GM12891 (cell line): ENCODE measurements at places on chromosomes 16 and 17.

GRCh38 chr17:45222996-45223538, 1.4 kb downstream of the FMNL1 start:
- DNase-seq: no peak

GRCh38 chr16:610513-611381, 20.0 kb upstream of the WFIKKN1 start:
- DNase-seq: no peak

GRCh38 chr16:81181013-81181720, 57.3 kb upstream of the BCO1 start:
- DNase-seq: no peak

- no peak for DNase-seq
Observed at GRCh38 chr16:1918351-1919326, at the start of gene HS3ST6. TSS of gene HS3ST6 (minus strand) at chr16:1918415. CDS start at chr16:1918323, 92 bp downstream.

DNA sequence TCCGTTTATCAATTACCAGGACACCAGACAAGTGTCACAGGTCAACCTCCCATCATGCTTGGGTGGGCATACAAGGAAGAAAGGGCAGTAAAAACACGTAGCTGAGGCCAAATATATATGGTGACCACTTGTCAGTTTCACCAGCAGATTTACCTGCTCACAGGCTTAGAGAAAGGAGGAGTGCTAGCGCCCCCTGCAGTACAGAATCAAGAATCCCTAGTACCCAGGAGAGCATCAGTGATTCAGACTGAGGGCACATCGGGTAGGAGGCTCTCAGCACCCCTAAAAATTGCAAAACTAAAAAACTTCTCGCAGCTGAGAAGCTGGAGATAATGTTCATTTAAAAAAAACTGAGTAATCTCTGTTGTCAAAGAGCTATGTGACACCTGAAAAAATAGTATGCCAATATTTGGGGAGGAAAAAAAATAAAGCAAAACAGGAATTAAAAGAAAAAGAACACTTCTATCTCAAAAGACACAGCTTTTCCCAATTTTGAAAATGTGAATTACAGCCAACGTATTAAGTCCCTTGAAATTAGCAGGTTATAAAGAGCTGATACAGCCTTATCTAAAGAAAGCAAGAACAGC, 21.2 kb upstream of the MON1B start:
- DNase-seq: no peak

DNA sequence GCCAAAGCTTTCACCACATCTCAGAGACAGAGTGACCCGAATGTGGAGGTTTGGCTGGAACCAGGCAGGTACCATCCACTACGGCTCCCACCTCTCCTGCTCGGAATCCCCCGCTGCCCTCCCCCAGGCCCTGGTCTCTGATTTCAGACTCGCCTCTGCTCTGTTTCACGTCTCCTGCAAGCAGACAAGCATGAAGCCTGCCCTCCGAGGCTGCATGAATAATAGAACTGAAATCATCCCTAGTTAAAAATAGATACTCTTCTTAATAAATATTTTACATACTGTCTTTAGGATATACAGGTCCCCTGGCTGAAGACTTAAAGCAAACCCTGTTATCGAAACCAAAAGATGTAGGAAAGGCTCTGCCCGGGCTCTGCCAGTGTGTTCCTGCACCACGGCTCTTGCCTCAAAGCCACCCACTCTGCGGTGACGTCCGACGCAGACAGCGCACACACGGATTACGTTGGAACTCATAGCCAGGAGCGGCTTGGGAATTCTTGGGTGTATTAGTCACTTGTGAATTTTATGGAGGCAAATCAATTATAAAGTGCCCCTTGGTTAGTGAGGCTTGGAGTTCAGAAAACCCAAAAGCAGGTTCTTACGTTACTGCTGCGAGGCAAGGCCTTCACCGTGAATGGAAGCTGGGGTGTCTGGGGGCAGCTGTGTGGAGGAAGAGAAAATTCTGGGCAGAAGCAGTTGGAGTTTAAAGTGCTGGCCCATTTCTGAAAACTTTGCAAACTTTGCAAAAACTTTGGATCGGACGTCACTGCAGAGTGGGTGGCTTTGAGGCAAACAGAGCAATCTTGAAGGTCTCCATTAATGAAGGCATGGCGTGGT, 25.6 kb upstream of the NPTX1 start:
- no peak for DNase-seq

DNA sequence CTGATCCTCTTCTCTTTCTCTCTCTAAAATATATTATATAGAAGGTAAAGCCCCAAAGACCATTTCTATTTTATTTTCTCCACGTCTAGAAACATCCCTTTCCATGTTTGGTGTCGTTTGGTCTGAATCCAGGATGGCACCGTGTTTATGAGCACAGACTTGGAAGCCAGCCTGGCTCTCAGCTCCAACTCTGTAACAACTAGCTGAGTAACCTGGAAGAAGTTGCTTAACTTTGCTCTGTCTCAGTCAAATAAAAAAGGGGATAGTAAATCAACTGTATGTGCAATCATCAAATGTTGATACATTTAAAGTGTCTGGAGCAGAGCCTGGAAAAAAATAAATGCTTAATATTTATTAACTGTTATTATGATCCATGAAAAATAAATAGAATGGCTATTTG, 249.8 kb upstream of the MAF start:
- no peak for DNase-seq

DNA sequence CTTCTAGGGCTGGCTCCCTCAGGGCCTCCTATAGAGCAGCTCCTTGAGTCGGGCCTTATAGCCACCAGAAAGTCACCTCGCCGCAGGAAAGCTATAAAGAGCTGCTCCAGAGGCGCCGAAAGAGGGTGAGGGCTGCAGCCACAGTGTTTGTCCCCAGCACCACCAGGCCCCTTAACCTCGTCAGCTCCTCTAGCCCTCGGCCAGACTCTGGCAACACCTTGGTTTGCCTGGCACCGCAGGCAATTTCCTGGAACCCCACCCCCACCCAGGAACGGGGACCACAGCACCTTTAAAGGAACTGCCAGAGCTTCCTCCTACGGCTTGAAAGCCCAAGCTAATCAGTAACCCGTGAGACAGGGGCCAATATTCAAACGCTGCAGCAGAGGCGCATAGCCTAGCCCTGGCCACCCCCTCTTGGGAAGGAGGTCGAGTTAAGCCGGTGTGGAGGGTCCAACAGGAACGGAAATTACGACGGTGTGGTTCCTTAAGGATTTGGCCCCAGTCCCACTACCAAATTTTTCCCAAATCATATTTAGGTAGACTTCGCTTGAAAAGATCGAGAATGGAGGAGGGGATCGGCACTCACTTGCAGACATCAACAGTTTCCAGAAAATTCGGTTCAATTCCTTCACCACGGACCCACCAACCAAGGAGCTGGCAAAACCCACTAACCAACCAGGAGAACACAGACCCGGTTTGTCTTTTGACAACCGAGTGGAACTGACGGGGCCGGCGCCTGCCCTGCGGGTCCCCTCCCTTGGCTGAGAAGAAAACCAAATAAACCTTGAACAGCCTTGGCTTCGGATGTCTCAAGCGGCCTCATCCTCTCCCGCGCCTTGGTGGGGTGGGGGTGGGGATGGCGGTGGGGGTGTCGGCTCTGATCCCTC, 3.0 kb downstream of the HOXB6 start:
- no peak for DNase-seq

DNA sequence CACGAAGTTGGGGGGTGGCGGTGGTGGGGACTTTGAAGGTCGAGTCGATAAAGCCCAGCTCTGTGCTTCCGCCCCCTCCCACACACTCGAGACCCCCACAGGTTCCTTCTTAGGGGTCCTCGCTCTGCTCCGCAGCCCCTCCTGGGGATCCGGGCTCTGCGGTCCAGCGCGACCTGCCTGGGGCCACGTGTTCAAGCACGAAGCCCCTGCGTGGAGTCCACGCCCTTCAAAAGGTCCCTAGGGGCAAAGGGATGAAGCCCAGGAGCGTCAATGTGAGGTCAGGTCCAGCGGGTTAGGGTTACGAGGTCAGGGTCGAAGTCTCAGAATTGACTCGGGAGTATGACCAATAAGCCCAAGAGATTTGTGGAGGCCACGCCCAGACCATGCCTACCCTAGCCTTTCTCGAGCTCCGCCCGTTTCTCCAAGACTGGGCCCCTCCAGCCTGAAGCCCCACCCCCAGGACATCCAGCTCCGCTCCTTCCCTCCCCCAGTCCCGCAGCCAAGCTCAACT, 786 bp upstream of the CACNA1G start:
- no peak for DNase-seq

GRCh38 chr16:55083052-55083451, 152.4 kb downstream of the IRX5 start:
- DNase-seq: no peak

DNA sequence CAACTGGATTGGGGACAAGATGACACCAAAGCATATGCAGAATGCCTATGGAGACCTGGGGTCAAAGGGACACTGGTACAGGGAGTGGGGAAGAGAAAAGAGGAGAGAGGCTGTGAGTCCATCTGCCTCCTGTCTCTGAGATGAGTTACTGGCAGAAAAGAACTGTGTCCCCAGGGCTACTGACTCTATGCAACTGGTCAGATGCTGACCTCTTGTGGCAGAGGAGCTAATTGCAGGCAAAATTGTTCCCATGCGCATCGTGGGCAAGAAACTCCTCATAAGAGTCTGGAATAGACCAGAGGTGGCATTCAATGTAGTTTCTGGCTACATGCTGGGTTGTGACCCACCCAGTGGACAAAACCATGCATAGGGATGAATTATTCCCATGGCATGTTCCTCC, 26.1 kb upstream of the MLKL start:
- DNase-seq: no peak

DNA sequence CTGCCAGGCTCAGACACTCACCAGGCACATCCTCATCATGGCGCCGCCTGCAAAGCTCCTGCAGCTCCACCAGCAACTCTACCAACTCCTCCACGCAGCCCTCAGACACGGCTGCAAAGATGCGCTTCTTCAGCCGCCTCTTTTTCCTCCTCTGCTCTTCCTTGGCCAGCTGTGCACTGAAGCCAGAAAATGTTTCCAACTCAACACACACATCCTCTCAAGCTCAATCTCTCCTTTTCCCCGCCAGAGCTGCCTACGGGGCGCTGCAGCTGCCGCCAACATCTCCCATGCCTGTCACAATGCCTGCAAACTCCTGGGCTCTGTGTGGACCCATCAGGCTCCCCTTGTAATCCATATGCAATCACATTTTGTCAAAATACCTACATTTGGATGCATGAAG, 14.2 kb downstream of the TRPV3 start:
- no peak for DNase-seq

GRCh38 chr16:4032768-4033167, 83.5 kb downstream of the ADCY9 start:
- DNase-seq: no peak

DNA sequence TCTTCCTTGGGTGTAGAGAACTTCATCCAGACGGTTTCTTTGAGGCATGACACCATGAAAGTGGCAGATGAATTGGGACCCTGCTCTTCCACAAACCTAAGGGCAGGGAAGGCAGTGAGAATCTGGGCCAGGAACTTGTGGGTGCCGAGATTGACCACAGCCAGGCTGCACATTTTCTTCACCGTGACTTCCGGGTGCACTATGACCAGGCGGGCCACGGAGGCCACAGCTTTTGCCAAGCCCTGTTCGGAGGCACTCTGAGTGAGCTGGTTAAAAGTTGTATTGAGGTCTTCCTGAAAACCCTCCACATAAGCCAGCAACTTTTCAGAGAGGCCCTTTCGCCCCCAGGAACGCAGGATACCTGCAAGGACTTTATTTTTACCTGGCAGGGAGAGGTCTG, 5.9 kb downstream of the GEMIN4 start:
- DNase-seq: no peak

- DNase-seq: no peak
Observed at GRCh38 chr17:7438656-7439460, 454 bp upstream of the FGF11 start.

DNA sequence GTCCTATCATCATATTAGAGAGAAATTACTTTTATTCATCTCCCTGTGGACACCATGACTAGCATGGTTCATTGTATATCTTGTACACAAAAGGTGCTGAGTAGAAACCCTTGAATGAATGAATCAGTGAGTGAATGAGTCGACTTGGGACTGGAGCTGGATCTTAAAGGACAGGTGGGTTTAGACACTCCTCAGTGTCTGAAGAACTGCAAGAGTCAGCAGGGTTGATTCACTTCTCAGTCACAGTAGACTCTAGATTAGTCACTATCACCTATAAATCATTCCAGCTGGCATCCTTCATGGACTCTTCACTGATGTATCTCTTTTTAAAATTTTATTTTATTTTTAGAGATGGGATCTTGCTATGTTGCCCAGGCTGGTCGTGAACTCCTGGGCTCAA, 30.1 kb upstream of the PMFBP1 start:
- no peak for DNase-seq

DNA sequence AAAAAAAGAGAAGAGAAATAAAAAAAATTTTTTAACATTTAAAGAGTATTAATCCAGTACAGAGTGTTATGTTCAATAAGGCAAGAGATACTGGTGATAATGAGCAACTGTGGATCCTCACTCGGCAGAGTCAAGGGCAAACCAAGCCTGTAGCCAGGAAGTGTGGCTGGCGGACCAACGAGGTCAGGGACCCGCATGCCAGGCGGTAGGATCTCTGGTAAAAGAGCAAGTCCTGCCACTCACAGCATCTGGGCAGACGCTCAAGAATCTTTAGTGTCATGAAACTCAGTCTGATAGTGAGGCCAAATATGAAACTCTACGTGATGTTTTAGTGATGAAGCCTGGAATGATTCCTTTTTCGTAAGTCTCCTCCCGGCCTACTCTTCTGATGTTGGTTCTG, 8.3 kb upstream of the GEMIN4 start:
- DNase-seq: no peak

- DNase-seq: no peak
Observed at GRCh38 chr16:52613508-52613907, 66.6 kb upstream of the TOX3 start.

DNA sequence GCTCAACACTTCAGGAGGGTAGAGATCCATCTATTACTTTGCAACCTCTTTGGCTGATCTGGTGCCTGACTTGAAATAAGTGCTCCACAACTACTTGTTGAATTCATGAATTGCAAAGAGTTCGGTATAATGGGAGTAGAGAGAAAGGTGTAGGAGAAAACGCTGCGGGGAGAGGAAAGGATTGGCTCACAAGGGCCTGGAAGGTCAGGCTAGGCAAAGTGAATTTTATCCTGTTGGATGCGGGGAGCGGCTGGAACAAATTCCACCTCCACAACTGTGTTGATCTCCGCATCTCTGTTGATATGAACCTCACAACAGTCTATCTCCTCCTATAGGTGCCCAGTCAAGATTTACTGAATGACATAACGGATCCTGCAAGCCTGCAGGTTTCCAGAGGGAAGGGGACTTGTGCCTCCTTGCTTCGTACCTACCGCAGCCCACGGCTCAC, 684 bp downstream of the SLX4 start:
- no peak for DNase-seq

- no peak for DNase-seq
Observed at GRCh38 chr16:10878328-10878643, 1.3 kb downstream of the CIITA start.

DNA sequence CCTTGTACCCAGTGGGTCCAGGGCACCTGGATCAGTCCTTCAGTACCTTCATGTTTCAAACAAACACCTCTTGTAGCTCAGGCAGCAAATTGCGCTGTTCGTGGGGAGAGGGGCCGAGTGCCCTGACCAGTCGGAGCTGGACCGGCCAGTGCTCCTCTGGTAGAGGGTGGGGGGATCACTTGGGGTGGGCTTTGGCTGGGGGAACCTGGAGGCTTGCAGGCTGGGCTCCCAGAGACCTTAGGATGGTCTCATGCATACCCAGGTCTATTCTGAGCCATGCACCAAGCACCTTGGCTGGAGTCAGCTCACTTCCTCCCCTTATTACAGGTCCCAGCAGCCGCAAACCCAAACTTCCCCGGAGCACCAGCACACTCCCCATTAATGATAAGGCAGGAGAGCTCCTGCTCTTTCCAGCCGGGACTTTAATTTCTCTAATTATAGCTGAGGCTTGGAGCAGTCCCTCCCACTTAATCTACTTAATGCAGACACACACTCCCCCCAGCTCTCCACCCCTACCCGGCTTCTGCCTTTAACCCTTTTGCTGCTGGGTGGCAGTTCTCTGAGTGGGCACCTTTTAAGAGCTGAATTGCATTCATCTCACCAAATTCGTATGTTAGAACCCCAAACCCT, 26.3 kb upstream of the MGAT5B start:
- DNase-seq: no peak
